Activated CD8-positive, alpha-beta memory T cell treated with anti-CD3 and anti-CD28 coated beads for 1 hour (primary cell): ENCODE measurements at places on chromosomes 2 and 18.

GRCh38 chr2:44884231-44884630 lies 57.3 kb upstream of the SIX3 start:
- no peak for DNase-seq

GRCh38 chr18:5930789-5931188 lies 35.5 kb upstream of the TMEM200C start:
- no peak for DNase-seq

DNA sequence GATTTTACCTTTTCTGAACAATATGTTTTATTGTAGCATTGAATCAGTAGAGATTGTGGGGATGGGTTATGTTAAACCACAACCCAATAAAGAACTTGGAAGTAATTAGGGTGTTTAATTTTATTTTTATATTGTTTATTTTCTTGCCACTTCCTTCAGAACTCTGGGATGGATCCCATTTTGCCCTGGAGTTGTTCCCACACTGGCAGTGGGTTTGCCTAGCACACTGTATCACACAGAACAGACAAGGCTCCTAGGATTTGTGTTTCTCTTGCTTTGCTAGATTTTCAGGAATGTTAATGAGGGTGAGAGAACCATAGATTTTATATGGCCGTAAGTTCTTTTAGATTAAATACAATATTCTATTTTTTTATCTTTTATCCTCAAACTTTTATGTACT lies 59.0 kb downstream of the TANK start:
- DNase-seq: no peak

GRCh38 chr2:4049463-4049862 lies 346.1 kb downstream of the DCDC2C start:
- DNase-seq: no peak

GRCh38 chr2:207334624-207335371 lies 169.1 kb upstream of the KLF7 start:
- no peak for DNase-seq

DNA sequence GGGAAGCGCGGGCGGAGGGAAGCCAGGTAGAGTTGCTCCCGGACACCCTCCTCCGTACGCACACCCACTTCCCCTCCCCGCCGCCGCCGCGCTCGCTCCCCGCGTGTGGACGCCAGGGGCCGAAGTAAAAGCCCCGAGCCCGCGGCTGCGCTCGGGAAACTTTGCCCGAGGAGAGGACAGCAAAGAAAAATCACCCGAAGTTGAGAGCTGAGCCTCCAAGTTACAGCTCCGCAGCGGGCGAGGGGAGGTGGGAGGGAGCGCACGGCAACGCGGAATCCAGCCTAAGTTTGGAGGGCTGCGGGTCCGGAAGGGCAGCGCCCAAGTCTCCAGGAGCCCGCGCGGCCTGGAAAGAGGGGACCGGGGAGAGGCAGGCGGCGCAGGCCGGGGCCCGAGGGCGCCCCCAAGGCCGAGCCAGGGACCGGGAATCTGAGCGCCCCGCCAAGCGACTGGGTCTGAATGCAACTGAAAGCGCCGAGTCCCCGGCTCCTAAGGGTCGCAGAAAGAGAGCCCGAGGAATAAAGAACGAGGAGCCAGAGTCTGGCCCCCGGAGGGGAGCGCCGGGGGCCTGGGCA lies 706 bp upstream of the BCL11A start:
- no peak for DNase-seq

DNA sequence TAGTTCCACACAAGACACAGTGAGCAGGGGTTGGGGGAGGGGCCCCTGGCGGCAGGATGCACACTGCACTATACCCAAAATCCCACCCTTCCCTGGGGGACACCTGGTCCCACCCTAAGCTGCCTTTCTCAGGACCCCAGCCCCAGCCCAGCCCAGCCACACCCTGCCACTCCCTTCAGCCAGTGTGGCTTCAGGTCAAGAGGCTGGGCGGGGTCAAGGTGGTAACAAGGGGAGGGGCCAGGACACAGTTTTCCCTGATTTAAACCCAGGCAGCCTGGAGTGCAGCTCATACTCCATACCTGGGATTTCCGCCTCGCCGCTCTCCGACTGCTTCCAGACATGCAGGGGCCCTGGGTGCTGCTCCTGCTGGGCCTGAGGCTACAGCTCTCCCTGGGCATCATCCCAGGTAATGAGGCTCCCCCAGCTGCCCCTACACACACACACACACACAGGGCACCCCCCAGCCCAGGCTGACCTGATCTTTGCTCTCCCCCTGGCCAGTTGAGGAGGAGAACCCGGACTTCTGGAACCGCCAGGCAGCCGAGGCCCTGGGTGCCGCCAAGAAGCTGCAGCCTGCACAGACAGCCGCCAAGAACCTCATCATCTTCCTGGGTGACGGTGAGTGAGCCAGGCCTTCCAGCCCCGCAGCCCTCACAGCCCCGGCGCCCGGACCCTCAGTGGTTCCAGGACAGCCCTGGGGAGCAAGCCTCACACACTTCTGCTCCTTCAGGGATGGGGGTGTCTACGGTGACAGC lies at the start of gene ALPG:
Gene ALPG, plus strand, starts transcription at position 289 of the 755 bp plus-strand sequence. Its CDS starts 51 bp downstream, at position 340.
- no peak for DNase-seq

DNA sequence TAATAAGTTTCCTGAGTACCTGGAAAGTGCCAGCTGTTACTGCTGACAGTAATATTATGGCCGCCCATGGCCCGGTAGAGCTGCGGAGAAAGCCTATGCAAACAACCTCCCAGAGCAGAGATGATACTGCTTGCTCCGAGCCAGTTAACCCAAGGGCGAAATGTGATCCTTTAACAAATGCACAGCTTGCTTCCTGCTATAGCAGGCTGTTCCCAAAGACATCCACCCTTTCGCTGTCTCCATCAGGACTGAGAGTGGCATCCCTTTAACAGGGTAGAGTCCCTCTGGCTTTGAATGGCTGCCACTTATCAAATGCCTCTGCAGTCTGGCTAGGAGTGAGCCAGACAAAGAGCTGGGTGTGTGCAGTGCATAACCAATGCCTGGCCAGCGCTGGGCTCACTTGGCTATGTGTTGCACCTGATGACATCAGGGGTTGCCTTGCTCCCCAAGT lies 69.7 kb upstream of the DAPL1 start:
- DNase-seq: no peak

- DNase-seq: no peak
Measured at GRCh38 chr2:112143150-112143549, 5.0 kb downstream of the FBLN7 start.

GRCh38 chr2:12931186-12931844 lies 214.6 kb downstream of the TRIB2 start:
- DNase-seq: no peak

DNA sequence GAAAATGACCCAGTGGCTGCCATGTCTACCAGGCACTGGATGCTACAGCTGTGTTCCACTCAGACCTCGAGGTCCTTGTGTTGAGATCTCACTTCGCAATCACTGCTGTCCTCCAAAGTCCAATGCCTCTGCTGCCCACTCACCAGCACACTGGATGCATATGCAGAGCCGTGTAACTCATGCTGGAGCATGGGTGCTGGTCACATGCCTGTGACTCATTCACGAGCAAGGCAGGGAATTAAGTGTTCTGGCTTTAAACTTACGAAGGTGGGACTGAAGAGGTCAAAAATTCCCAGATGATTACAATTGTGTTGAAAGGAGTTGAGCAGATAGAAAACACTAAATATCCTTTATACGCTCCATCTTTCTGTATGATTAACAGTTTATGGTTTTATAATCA lies 417.5 kb downstream of the NUP35 start:
- no peak for DNase-seq

- DNase-seq: no peak
Measured at GRCh38 chr2:6492573-6492972, 373.1 kb downstream of the CMPK2 start.

- no peak for DNase-seq
Measured at GRCh38 chr2:43605079-43605655, 9.3 kb upstream of the THADA start.

DNA sequence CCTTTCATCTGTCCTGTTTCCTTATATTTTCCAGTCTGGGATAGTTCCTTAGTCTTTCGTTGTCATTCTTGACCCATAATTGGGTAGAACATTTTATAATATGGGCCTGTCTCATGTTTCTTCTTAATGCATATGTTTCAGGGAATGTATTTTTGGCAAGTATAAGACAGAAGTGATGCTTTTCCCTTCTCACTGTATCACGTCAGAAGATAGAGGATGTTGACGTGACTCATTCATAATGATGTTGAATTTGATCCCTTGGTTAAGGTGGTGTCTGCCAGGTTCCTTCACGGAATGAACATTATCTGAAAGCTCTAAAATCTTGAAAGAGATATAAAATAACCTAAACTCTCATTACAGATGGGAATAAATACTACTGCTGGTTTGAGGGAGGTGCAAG lies 18.8 kb downstream of the CDH7 start:
- DNase-seq: no peak

GRCh38 chr2:26720322-26721114 lies 28.0 kb downstream of the KCNK3 start:
- no peak for DNase-seq

DNA sequence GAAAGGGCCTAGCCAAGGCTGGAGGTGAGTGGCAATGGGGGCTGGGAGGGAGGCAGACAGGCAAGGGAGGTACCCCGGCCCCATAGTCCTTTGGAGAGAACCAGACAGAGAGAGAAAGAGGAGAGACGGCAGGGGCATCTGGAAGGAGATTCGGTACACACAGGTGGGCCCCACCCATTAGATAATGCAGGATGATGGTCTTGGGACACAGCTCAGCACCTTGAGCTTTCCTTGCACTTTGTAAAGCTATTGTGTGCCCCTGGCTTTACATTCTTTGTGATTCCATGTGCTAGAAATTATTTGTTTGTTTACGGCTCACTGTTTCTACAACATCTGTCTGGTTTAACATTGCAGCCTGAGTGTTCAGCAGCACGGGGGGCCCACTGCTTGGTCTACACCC lies 83.1 kb downstream of the CTAGE1 start:
- DNase-seq: no peak

- DNase-seq: no peak
Measured at GRCh38 chr18:11458447-11458846, 150.9 kb upstream of the SLC35G4 start.

- DNase-seq: no peak
Measured at GRCh38 chr2:223095207-223095606, 43.2 kb downstream of the KCNE4 start.

GRCh38 chr18:40006634-40007033 lies 1948.4 kb upstream of the PIK3C3 start:
- DNase-seq: no peak

- DNase-seq: no peak
Measured at GRCh38 chr2:151037434-151037833, 224.2 kb downstream of the RBM43 start.

GRCh38 chr2:88656690-88657089 lies 29.4 kb upstream of the EIF2AK3 start:
- no peak for DNase-seq

DNA sequence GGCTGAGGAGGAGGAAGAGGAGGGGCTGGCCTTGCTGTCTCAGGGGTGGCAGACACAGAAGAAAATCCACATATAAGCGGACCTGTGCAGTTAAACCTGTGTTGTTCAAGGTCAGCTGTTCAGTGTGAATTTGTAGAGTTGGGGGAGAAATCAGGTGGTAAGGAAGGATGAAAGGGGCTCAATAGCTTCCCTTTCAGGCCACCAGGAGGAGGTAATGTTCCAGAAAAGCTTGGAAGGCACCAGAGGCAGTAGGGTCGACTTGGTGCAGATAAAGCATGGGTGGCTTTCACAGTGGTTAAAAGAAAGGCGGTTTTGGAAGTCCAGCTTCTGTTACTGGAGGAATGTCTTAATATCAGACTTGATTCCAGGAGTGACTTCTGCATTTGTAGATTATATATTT lies 167.4 kb downstream of the THSD7B start:
- no peak for DNase-seq

GRCh38 chr2:97718051-97718882 lies 4.9 kb downstream of the ZAP70 start:
- DNase-seq: peak; percentile 62

DNA sequence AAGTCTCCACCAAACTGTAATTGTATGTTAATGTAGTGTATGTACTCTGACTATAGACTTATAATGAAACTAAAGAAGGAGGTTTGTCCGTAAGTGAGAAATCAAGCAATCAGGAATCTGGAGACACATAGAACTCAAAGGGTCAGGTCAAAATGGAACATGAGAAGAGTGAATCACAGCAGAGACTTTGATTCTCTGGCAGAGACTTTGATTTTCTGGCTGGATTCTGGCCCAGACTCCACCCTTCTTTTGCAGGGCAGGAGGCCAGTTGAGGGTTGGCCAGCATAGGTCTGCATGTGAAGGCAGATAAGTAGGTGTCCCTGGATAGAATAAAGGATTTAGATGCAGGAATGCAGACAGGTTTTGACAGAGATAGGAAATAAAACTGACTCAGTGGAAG lies 11.0 kb upstream of the NCKAP5 start:
- no peak for DNase-seq

DNA sequence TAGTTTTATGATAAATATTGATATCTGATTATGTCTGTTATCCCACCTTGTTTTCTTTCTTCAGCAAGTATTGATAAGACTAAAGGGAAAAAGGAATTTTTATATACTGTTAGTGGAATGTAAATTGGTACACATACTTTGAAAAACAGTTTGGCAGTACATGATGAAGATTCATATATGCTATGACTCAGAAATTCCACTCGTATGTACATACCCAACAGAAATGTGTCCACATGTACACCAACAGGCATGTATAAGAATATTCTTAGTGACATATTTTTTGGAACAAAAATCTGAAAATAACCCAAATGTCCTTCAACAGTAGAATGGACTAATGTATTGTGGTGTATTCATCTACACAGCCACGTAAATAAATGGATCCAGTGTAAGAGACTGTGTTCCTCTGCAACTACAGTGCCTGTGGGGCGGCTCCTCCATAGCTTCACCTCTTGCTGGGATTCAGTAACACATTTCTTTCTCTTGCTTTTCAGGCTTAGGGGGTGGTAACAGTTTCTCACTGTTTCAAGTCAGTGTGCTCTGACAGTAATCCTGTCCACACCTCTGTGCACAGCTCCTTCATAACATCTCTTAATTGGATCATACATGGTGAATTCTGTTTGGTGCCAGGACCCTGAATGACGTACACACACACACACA lies 35.5 kb upstream of the ALMS1 start:
- no peak for DNase-seq

DNA sequence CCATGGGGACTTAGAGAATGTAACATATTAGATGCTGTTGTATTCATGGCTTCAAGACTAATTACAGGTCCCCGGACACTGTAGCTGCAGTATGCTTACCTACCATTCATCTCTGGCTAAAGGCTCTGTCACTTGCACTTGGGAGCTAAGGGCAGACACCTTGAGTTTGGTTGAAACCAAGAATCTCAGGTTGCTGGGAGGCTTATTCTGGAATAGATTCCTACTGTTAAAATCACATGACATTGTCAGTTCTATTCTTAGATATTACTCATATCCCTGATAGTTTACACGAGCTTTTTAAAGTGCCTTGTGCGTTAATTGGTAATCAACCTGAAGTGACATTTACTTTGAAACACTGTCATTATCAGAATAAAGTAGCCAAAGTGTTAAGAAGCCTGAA lies 73.0 kb upstream of the EPB41L5 start:
- DNase-seq: no peak

DNA sequence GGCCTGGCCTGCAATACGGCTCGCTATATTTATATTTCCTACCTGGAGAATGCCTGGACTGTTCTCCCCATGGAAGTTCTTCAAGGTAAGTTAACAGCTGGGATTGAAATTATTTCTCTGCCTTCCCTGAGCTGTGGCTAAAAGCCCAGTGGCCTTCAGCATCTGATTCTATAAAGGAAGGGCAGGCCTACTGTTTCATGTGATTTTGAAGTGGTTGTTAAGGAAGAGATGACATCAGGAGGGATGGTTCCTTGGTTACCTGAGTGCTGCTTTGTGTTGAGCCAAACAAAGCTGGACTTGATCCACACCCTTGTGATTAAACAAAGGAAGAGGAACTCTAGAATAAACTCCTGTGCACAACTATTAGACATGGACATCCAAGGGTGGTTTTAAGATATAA lies 61.6 kb downstream of the MFSD6 start:
- DNase-seq: no peak

- no peak for DNase-seq
Measured at GRCh38 chr2:104430359-104430740, 423.6 kb upstream of the POU3F3 start.
